ENCODE measurements at places on chromosomes 4 and X.

DNA sequence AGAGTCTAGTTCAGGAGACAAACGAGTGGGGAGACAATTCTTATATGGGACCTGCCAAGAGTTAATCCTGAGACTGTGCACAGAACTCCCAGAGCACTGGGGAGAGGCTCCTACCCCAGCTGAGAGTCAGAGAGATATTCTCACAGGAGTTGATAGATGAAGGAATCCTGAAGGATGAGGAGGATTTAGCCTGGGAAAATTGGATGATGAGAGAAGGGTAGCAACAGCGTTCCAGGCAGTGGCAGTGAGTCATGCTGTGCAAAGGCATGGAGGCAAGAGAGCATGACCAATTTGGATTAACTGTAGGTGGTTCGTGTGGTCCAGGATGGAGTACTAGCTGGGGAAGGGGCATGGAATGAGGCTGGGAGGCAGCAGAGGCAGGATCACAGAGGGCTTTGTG lies 318.6 kb downstream of the LDB2 start:
- DNase-seq: no peak

DNA sequence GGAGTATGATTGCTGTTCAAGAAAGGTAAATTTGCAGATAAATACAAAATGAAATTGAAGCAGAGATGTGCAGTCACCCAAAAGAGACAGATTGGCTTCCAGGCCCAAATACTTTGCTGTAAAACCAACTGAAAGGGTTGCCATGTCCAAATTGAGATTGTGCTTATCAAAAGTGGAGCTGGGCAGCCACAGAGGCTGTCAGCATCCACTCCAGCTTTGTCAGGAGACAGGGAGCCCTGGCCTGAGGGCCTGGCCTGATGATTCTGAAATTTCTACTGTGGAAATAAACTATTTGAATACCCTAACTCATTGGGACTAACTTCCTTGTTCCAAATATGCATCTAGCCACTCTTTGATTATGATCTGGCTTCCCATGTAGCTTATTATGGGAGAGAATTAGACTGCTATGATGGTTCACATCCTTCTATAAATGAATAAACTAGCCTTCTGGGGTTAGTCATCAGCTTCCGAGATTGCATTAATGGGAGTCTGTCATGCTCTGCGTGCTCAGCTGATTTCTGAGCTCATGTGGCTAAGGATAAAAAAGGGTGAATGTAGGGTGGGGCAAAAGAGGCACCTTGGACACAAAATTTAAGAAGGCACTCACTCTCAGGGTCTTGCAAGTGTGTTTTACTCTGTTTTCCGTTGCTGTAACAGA lies 48.2 kb downstream of the SLC34A2 start:
- DNase-seq: no peak

- no peak for DNase-seq
Observed at GRCh38 chr4:25725870-25726269, 70.2 kb downstream of the SLC34A2 start.

GRCh38 chrX:63258144-63258543 lies 93.0 kb downstream of the SPIN4 start:
- no peak for DNase-seq

DNA sequence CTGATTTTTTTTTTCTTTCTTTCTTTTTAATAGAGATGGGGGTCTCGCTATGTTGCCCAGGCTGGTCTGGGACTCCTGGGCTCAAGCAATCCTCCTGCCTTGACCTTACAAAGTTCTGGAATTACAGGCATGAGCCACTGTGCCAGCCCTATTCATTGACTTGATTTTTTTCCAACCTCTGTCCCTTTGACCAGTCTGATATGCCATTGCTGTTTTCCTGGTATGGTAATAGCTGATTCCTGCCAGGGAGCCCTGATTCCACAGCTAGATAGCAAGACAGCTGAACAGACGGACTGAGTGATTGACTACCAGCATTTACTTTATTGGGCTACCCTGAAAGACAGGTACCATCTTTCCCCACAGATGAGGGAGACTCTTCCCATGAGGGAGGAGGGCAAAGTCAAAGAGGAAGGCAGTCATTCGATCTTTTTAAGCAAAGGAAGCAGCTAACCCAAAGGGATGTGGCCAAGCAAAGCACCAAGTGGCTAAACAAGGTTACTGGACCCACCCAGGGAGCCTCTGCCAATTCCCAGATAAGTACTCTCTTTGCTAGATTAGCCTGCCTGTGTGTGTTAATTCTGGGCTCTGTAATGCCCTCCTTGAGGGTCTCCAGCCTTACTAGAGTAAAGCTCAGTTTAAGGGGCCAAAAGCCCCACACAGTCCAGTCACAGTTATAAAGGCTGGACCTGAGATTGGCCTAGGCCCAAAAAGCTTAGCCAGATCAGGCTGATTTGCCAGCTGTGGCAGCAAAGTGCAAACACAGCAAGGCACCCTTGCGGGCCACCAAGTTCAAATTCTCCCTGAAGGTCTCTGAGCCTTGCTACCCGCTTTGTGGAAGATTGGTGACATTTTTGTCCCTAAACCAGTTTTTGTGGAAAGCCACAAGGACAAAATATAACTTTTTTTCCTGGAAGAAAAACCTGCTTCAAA lies 192.4 kb upstream of the GPC4 start:
- DNase-seq: no peak

DNA sequence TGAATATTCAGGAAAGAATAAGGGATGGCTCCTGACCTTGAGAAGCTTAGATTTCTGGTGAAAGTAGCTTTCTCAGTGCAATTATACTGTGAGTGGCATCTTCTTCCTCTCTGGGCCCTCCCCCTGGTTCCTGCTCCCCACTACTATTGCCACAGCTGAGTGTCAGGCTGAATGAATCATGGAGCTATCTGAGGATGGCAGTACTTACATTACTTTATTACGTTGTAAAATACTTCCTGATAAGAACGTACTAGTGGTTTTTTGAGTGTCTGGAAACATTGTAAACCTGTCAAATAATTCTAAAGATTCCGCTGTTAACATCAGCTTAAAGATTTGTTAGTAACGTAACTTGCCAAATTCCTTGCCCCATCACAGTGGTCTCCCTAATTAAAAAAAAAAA lies 36.2 kb downstream of the ARHGAP10 start:
- DNase-seq: no peak

GRCh38 chr4:86970447-86971354 lies 35.9 kb downstream of the AFF1 start:
- no peak for DNase-seq

- no peak for DNase-seq
Observed at GRCh38 chrX:114580336-114580735, 3.5 kb upstream of the HTR2C start.

DNA sequence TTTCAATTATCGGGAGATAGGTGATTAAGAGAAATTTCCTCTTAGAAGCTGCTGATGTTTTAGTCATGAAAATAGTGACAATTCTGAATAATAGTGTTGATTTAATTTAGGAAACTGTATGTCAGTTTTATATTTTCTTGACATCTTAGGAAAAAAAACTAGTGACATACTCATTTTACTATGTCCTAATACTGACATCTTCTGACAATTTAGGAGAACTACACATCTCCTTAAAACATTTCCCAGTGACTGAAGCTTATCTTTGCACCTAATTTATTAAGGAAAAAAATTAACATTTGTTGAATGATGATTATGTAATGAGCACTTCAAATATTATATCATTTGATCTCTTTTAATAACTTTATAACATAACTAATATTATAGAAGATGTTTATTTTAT lies 42.0 kb upstream of the RBMXL3 start:
- DNase-seq: no peak

All from stimulated activated CD8-positive, alpha-beta memory T cell treated with anti-CD3 and anti-CD28 coated beads, Interleukin-2, amount 100 ng/mL, for 48 hours (primary cell).